Effector memory CD4-positive, alpha-beta T cell (primary cell): ENCODE measurements at places on chromosomes 13 and 19.

- no peak for DNase-seq
Measured at GRCh38 chr19:10408511-10409283, 5.4 kb upstream of the CDC37 start.

GRCh38 chr13:43368003-43368402, 344.6 kb downstream of the DNAJC15 start:
- DNase-seq = no peak

- no peak for DNase-seq
Measured at GRCh38 chr13:45063261-45063860, 56.9 kb upstream of the GTF2F2 start.

GRCh38 chr19:18865973-18866799, 29.8 kb downstream of the CERS1 start:
- DNase-seq = peak; percentile 31

- DNase-seq = no peak
Measured at GRCh38 chr13:105441051-105441750, 1094.3 kb downstream of the EFNB2 start.

GRCh38 chr19:7292950-7293761, 1.1 kb downstream of the INSR start:
- DNase-seq = no peak

- no peak for DNase-seq
Measured at GRCh38 chr19:52662631-52663030, 24.5 kb upstream of the ZNF83 start.

GRCh38 chr19:19591133-19591825, 27.2 kb downstream of the PBX4 start:
- DNase-seq = peak; percentile 73

DNA sequence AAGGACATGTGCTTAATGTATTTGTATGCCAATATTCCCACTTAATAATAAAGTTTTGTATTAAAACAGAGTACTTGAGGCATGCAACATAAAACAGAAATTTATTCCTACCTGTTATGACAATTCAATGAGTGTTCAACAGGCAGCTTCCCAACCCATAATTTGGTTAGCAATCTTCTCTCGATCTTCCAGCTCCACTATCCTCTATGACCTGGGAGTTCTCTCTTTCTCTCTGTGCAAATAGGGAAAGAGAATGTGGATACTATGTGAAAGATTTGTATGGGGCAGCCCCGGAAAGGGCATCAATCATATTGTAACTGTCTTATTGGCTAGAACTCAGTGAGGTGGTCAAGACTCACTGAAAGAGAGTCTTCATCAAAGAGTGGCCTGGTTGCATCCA, 644.9 kb upstream of the PCDH20 start:
- DNase-seq = no peak

GRCh38 chr13:40383132-40383531, 283.3 kb downstream of the FOXO1 start:
- DNase-seq = no peak

GRCh38 chr13:20851844-20852402, 50.6 kb downstream of the XPO4 start:
- DNase-seq = no peak

DNA sequence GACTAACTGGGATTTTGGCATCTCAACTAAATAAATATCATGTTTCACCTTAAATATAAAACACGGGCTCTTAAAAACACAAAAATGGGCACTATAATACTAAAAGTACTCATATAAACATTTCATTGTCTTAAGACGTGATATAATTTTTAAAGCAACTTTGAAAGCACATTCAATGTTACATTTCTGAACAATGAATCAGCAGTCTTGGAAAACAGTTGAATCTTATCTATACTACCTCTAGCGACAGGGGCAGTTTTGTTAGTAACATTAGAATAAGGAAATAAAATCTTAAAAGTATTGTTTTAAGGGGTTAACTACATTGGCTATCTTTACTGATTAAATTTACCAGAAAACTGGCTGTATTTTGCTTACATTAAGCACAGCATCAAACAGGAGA, 156.9 kb downstream of the UGGT2 start:
- no peak for DNase-seq

GRCh38 chr13:35894636-35895035, 236.5 kb downstream of the DCLK1 start:
- no peak for DNase-seq

- no peak for DNase-seq
Measured at GRCh38 chr13:34031610-34032009, 213.7 kb downstream of the RFC3 start.

GRCh38 chr19:7489609-7490044, 792 bp upstream of the PEX11G start:
- no peak for DNase-seq

DNA sequence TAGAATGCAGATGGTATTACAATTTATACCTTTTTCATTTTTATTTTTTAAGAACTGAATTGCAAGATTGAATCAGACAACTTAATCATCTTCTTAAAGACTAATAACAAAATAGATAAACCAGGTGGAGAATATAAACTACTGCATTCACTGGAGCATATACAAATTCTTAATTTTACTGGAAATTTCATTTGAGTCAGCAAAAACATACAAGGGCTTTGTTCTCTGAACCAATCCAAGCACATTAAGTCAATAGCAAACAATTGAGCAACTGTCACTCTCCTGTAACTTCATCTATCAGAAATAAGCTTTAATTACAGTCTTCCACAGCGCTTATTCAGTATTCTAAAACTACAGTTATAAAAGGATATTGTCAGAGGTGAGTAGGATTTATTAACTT, 167.4 kb upstream of the OBI1 start:
- DNase-seq = no peak

GRCh38 chr13:32453981-32454380, 26.1 kb upstream of the N4BP2L1 start:
- no peak for DNase-seq

DNA sequence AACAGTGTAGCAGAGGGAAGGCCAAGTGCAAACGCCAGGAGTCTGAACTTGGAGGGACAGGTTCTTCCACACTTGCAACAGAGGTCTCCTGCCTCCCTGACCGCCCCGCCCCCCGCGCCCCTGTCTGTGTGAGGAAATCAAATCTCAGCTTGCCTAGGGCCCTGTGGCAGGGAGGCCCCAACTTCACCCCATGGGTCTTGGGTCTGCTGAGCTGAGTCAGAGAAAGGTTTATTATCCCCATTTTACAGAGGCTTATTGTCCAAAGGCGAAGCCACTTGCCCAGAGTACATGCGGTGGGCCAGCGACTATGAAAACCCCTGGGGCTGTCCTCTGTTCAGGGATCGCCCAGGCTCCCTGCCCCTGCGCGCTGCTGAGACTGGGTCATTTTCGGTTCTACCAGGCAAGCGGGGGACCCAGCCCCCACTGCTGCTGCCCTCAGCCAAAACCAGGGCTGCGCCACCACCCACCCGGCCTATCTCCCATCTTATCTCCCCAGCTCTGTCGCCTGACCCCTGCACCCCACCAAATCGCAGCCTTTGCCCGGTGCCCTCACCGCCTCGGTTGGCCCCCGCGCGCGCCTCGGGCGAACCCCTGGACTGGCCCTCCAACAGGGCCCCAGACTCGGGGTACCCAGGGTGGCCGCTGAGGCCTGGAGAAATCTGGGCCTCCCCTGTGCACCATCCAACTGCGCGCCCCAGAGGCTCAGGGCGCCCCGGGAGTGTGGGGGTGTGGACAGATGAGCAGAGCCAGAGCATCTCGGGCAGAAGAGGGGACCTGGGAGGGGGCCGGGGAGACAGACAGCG, 850 bp upstream of the CERS4 start:
- DNase-seq = no peak

DNA sequence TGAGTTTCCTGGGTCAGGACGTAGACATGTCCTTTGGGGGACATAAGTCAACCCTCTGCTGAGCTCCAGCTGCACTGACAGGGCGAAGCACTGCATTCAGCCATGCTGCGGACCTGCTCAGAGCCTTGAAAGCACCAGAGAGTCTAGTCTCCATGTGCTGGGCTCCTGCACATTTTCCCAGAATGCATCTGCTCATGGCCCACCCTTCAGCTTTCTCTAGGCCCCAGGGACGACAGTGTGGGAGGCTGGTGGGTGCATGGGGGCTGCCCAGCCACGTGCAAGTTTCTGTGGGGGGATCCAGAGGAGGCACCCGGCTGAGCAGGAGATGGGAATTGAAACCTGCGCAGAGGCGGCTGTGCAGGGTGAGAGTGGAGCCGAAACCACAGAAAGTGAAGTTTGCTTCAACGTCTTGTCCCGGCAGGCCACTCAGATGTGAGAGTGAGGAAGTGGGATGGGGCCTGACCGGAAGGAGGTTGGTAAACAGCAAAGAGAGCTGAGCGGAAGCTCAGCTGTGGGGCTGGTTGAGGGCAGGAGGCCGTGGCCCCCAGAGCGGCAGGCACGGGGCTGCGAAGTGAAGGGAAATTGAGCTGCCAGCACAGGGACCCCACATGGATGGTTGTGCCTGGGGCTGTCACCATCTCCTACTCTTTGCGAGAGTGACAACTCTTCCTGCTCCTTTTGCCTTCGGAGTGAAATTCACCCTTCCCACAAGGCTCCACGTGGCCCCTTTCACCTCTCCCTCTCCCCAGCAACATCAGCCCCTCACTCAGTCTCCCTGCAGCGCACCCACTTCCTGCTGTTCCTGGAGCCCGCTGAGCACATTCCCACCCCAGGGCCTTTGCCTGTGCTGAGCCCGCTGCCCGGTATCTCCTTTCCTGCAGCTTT, 11.8 kb downstream of the PGLS start:
- no peak for DNase-seq

DNA sequence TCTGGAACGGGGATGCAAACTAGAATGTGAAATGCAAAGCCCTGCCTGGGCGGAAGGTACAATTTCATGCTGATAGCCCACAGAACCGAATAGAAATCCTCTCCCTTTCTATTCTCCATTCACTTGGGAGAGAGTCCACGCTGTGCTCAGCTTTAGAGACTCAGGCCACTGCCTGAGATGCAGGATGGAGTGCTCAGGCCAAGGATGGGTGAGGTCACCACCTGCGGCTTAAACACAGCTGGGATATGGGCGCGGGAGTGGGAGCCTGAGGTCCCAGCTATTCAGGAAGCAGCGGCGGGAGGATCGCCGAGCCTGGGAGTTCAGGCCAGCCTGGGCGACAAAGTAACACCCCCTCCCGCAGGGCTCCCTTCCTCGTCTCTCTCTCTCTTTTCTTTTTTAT, 446 bp upstream of the ZNF83 start:
- DNase-seq = no peak

DNA sequence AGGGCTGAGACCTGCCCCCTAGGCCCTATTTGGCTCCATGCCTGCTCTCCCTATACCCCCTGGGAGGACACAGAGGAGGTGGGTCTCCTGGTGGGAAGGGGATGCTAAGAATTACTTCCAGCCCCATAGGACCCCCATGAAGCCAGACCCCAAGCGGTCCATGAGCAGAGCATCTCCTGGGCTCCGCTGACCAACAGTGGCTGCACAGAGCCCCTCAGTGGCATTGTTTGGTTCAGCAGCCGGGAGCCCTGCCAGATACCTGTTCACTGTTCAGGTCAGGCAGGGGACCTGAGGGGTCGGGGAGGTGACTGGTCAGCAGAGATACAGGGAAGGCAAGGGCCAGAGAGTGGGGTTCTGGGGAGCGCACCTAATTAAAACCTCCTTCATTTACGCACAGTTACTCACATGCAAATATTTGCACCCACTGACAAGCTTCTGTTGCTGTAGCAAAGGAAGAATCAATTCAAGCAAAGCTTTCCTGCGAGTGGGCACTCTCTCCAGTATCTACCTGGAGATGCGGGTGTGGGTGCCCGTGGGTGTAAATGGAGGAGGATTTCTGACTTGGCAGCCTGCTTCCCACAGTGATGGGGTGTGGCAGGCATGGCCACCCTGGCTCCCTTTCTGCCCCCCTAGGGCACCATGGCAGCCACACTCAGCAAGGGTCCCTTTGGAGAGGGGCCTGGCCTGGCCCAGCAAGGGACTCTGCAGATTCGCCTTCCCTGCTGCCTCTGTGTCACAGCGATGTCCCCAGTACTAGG, 83.5 kb downstream of the CHST8 start:
- no peak for DNase-seq

DNA sequence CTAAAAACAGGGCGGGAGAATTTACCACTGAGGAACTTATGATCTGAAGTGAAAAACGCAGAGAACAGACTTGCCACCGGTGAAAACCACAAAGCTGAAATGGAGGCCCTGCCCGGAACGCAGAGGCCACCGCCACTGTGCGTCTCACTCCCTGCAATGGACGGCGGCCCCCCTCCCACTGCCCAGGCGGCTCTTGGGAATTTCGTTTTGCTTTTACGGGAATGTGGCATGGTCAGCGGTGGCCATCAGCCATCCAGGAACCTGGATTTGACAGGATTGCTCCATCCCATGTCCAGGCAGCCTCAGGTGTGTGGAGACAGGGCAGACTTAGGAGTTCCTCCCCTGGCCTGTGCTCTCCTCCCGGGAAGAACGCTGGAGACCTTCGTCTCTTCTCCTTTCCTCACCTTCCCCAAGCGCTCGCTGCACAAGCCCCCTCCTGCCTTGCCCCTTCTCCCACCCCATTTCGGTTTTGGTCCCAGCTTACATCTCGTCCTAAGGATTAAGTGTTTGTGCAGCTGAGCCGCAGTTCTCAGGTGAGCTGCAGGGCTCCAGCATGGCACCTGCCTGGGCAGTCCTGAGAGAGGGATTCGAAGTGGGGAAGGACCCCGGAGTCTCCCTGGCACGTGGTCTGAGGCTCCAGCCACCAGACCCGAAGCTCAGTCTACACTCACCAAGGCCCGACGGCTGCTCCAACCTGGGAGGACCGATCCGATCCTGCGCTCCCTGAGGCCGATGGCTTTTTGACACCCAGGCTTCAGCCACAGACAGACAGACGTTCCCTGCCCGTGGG, 49.9 kb downstream of the MCF2L start:
- no peak for DNase-seq

GRCh38 chr19:46493236-46494145, 2.2 kb downstream of the PNMA8B start:
- no peak for DNase-seq

DNA sequence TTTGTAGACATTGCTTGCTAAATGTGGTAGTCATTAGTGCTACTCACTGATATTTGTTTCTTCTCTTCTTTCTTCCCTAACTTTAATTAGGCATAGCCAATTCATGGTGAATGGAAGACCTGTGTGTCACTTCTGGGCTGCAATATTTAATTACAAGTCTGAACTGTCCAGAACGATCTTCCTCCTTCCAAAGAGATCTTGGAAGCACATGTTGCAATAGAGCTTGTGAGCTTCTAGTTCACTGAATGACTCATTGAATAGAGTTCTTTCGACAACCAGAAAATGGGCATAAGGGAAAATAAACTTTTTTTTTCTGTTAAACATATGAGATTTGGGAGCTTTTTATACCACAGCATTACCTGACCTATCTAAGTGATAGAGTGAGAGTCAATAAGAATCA, 1264.6 kb downstream of the PCDH9 start:
- DNase-seq = no peak

- DNase-seq = no peak
Measured at GRCh38 chr13:26988059-26988769, 183.4 kb downstream of the USP12 start.

- DNase-seq = no peak
Measured at GRCh38 chr13:38301236-38301635, 48.4 kb upstream of the UFM1 start.
